ENCODE measurements at places on chromosomes 13 and 19. TPM values are rescaled to one million over a fixed set of nuclear protein-coding genes. Genes with fewer than 3 reads are reported as not detected.
A peak's percentile ranks its signal among the peaks of the same experiment; 100 is the strongest.

Gene IGFLR1
- total RNA-seq = 53.7 TPM

DNA sequence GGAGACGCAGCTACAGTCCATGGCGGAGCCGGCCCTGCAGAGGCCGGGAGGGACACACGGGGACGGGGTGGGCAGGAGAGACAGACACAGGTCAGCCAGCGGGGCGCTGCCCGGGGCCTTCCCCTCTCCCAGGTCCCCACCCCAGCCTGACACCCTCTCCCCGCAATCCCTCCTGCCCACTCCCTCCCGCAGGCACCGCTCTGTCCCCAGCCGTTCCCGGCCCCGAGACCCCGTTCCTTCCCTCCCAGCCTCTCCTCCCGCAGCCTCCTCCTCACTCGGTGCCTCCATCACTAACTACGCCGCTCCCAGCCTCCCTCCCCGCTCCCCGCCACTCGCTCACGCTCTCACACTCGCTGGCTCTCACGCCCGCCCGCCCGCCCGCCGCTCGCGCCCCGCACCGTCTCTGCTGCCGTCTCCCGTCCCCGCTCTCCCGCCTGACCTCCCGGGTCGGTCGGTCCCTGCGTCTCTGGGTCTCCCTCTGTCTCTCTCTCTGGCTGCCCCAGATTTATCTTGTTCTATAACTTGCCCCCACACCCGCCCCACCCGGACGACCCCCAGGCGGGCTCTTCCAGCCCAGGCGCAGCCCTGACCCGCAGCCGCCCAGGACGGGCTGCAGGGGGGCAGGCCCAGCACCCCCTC is 15.2 kb downstream of the ERFL start:
- DNase-seq = no peak
- peaks cover 9% of the 10 kb centered on the region for H3K36me3 ChIP-seq
- H3K4me1 ChIP-seq = peaks cover 16% of the 10 kb centered on the region
- H3K4me3 ChIP-seq = no peak overlapping the region
- H3K27ac ChIP-seq = no peak overlapping the region
- H3K27me3 ChIP-seq = peaks cover 34% of the 10 kb centered on the region

DNA sequence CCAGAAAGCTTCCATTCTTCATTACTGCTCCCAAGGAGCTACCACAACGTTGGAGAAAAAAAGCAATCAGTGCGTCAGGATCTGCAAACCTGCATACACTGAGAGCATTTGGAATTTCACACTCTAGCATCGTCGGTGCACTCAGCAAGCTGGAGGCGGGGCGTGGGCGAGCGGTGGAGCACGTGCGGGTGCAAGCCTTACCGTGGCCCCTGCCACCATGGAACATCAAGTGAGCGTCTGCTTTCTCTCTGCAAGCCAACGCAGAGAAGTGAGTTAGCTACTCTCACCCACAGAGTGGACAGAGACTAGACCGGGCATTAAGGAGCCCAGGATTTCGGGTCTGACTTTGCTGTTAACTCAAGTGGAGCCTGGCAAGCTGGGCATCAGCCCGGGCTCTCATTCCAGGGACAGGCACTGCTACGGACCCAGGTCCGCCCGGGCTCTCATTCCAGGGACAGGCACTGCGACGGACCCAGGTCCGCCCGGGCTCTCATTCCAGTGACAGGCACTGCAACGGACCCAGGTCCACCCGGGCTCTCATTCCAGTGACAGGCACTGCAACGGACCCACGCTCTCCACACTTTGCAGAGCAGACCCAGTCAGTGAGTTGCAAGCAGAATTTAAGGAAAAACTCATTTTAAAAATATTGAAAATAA is 124.1 kb upstream of the SPACA7 start:
- no peaks in the 10 kb centered on the region for H3K27me3 ChIP-seq
- no peaks in the 10 kb centered on the region for H3K36me3 ChIP-seq
- DNase-seq = no peak

Gene SLC6A16
- total RNA-seq = 5.7 TPM

DNA sequence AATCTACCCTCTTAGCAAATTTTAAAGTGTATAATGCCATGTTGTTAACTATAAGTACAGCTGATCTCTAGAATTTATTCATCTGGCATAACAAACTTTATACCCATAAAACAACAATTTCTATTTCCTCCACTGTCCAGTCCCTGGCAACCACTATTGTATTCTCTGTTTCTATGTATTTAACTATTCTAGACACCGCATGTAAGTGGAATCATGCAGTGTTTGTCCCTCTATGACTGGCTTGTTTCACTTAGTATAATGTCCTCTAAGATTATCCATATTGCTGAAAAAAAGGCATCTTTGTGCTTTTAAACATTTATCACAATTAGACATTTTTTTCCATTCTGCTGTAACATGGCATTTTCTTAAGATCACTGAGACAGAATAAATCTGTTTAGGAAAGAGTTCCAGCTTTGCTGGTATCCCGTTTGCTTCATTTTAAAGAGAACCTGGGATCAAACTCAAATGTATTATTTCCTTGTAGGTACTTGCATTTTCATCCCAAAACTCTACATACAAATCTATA is 1191.0 kb downstream of the SLITRK5 start:
- H3K36me3 ChIP-seq = no peaks in the 10 kb centered on the region
- H3K27me3 ChIP-seq = no peaks in the 10 kb centered on the region
- DNase-seq = no peak
- no peak overlapping the region for H3K4me3 ChIP-seq
- no peak overlapping the region for H3K27ac ChIP-seq

DNA sequence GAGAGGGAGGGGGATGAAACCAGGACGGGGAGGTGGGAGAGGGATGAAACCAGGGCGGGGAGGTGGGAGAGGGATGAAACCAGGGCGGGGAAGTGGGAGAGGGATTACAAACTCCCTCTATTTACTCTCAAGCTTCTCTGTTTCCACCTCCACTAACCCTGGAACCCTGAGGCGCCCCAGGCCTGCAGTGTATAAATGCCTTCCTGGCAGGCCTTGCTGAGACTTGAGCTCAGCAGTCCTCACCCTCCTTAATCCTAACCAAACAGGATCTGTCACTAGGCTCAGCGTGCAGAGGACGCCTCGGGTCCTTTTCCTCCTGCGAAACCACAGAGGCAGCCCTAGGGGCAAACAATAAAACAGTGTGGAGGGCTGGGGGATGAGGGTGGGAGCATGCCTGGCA is 32.1 kb upstream of the OR1M1 start:
- H3K4me3 ChIP-seq = no peak overlapping the region
- H3K27ac ChIP-seq = no peak overlapping the region
- H3K27me3 ChIP-seq = no peaks in the 10 kb centered on the region
- DNase-seq = no peak
- H3K4me1 ChIP-seq = peaks cover 3% of the 10 kb centered on the region

- H3K36me3 ChIP-seq = peaks cover 18% of the 10 kb centered on the region
- no peaks in the 10 kb centered on the region for H3K4me1 ChIP-seq
- H3K27ac ChIP-seq = no peak overlapping the region
- no peak for DNase-seq
These were observed 86.7 kb downstream of the DNAJC3 start for GRCh38 chr13:95763601-95764000.

DNA sequence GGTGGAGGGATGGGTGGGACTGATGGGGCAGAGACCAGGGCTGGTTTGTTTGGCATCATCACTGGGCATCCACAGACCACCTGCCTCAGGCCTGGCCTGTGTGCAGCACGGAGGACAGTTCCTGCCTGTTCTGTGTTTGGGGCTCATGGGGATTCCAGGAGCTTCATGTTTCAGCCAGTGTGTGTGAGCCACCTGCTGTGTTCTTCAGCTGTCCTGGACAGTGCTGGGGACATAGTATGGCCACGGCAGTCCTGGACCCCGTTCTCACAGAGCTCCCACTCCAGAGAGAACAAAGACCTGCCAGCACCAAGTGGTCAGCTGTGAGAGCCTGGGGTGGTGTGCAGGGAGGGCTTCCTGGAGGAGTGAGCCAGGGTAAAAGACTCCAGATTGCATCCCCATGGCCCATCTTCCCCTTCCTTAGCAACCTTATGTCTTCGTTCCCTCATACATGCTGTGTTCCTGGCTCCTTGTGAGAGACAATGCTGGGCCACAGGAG is 2.0 kb upstream of the CCDC97 start:
- peaks cover 87% of the 10 kb centered on the region for H3K4me1 ChIP-seq
- no peak for DNase-seq
- H3K4me3 ChIP-seq = peak overlapping the region; percentile 94
- H3K36me3 ChIP-seq = peaks cover 62% of the 10 kb centered on the region

DNA sequence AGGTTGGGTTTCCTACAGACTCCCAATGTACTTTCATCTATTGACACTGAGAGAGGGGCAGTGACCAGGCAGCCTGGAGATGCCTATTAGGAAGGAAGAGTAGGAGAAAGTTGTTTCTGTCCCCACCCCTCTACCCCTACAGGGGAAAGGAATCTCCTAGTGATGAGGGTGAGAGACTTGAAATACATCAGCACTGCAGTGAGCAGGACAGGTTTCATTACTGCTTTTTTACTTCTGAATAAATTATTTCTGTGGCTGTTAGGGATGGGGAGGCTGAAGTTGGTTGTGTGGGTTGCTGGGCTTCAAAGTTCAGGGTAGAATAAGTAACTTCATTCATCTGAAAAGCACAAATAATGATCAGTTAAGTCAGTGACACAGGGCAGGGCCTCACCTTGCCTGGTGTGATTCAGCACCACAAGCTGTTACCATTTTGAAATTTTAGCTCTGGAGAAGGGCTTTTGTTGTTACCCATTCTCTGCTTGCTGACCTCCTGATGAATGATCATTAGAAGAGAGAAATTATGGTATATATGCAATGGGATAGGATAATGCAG is 19.3 kb downstream of the CEACAM1 start:
- peaks cover 44% of the 10 kb centered on the region for H3K36me3 ChIP-seq
- no peaks in the 10 kb centered on the region for H3K27me3 ChIP-seq
- H3K27ac ChIP-seq = no peak overlapping the region
- no peak for DNase-seq

GRCh38 chr13:53775807-53776206 is 747.2 kb downstream of the OLFM4 start:
- H3K4me3 ChIP-seq = no peak overlapping the region
- DNase-seq = no peak
- H3K27ac ChIP-seq = no peak overlapping the region

DNA sequence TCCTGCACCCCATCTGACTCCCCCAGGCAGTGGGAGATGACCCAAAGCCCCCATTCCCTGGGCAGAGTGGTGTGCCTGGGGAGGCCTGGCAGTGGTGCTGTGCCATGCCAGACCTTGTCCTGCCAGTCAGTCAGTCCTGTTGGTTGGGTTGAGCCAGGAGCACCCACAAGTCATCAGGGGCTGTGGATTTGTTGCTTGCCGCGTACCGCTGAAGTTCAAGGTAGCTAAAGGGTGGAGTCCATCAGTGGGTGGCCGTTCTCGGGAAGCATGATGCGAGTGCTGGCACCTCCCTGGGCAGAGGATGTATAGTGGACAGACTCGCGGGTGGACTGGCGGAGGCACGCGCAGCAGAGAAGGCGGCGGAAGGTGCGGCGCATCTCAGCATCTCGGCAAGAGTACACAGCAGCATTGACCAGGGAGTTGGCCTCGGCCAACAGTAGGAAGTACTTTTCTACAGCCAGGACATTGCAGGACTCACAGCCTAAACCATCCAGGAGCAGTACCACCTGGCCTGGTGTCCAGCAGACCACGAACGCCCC is 3.9 kb downstream of the LPAR2 start:
- DNase-seq = no peak
- H3K27ac ChIP-seq = no peak overlapping the region
- no peaks in the 10 kb centered on the region for H3K27me3 ChIP-seq
- H3K36me3 ChIP-seq = peaks cover 39% of the 10 kb centered on the region

Gene TRAPPC5
- total RNA-seq = 106 TPM

GRCh38 chr13:41193469-41193868 is 900 bp downstream of the KBTBD7 start:
- DNase-seq = no peak
- no peaks in the 10 kb centered on the region for H3K27me3 ChIP-seq

Gene GPR180
- total RNA-seq = 6.2 TPM

Gene ELAVL3
- total RNA-seq = 0.50 TPM

Gene ZNF547
- total RNA-seq = 4.6 TPM

DNA sequence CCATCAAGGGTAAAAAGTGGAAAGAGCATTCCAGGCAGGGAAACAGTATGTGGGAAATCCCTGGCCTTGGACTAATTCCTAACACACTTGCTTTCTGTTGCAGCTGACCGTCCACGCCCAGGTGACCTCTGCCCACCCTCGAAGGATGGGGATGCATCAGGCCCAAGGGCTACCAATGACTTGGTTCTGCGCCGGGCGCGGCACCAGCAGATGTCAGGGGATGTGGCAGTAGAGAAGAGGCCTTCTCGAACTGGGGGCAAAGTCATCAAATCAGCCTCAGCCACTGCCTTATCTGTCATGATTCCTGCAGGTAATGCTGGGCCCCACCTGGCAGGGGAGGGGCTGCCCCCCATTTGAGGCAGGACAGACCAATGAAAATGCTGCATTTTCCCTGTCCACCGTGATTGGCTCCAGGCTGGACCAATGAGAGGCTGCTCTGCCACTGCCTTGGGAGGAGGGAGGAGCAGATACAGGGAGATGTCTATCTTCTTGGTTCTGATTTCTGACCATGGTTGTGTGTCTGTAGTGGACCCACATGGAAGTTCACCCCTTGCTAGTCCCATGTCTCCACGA is 12.6 kb downstream of the DNASE2 start:
- H3K4me3 ChIP-seq = no peak overlapping the region
- H3K36me3 ChIP-seq = peaks cover 16% of the 10 kb centered on the region
- H3K4me1 ChIP-seq = peaks cover 20% of the 10 kb centered on the region
- DNase-seq = no peak
- no peak overlapping the region for H3K27ac ChIP-seq
- H3K27me3 ChIP-seq = peaks cover 2% of the 10 kb centered on the region
